Cardiac atrium fibroblast (primary cell): ENCODE measurements at places on chromosomes 3 and 15. TPM values are rescaled to one million over a fixed set of nuclear protein-coding genes. Genes with fewer than 3 reads are reported as not detected.

Gene PP2D1
- not detected in 2 replicates for total RNA-seq

Gene ARL6
- total RNA-seq, result 4.4 and 4.7 TPM in 2 replicates

Gene TGM4
- not detected in 2 replicates for total RNA-seq

Gene GPR87
- not detected in 2 replicates for total RNA-seq

Gene DUOXA1
- not detected in 2 replicates for total RNA-seq

Gene LRRK1
- total RNA-seq, result 11.2 and 13.0 TPM in 2 replicates

Gene IQCH
- total RNA-seq, result 0.36 and 2.3 TPM in 2 replicates

Gene REC114
- not detected in 2 replicates for total RNA-seq
